ENCODE measurements at places on chromosomes 2 and 18.
A peak's percentile ranks its signal among the peaks of the same experiment; 100 is the strongest.

DNA sequence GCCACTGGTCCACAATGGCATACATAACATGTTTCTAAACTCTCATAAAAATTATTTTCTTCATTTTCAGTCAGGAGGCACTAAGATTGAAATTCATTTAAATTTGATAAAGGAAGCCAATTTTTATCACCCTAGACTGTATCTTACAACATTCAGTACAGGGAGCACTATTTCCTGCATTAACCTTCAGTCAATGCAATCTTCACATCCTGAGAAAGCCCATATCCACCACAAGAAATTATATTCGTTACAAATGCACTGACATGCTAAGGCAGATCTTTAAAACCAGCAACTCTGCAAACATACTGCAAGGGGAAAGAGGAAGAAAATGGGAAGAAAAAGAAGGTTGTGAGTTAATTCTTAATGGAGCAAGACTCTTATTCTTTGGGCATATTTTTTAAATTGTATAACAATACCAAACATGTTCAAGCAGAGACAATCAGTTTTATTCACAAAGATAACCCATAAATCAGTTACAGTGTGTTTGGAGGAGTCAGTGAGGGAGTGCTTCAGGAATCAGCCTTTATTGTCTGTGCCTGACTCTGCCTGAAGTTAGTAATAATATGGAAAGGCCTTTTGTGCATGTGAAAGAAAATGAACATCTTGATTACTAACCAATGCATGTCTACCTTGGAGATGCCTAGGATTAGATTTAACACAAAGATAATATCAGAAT lies 370.1 kb downstream of the FBXO15 start:
- no peak for DNase-seq

- no peak for DNase-seq
These were observed 585 bp downstream of the ABCA12 start for GRCh38 chr2:215137741-215138340.

GRCh38 chr18:79558196-79558932 lies 121.2 kb upstream of the CTDP1 start:
- DNase-seq = no peak

DNA sequence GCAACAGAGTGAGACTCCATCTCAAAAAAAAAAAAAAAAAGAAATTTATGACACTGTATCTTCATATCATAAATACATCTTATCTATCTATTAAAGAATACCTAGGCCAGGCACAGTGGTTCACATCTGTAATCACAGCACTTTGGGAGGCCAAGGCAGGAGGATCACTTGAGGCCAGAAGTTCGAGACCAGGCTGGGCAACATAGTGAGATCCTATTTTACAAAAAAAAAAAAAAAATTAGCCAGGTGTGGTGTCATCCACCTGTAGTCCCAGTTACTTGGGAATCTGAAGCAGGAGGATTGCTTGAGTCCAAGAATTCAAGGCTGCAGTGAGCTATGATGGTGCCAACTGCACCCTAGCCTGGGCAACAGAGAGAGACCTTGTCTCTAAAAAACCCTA lies 95.0 kb downstream of the HNRNPLL start:
- no peak for DNase-seq

DNA sequence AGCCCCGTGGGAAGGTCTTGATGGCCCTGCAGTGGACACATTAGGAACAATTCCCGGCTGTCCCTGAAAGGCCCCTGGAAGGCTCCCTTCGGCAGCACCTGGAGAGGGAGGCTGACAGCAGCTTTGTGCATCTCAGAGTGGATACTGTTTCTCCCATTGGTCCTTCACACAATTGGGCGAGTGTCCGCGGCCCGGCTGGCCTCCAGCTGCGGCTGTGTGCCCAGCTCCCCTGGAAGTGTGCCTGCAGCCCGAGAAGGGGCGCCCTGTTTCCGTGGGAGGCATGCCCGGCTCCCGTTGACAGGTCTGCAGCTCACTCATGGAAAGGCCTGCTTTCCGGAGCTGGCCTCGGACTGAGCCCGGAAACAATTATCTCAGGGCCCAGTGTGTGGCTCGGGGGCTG lies 103.7 kb downstream of the LPIN1 start:
- DNase-seq = no peak

DNA sequence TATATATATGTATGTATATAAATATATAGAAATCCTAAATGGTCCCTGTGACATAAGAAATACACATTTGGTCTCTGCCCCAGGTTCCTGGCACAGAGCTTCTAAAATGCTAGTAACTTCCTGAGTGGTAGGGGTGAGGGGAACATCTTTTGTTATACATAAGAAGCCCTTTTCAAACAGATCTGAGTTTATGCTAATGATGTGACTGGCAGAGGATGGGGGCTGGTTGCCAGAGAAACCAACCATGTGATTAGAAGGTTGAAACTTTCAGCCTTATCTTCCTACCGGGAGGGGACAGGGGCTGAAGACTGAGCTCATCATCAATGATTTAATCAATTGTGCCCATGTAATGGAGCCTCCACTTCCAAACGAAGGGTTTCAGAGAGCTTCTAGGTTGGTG lies 16.3 kb downstream of the MFSD2B start:
- no peak for DNase-seq

- DNase-seq = peak; percentile 22
These were observed 664 bp downstream of the CAMKMT start for GRCh38 chr2:44362207-44363015.

GRCh38 chr18:10417191-10417590 lies 37.2 kb upstream of the APCDD1 start:
- DNase-seq = no peak

DNA sequence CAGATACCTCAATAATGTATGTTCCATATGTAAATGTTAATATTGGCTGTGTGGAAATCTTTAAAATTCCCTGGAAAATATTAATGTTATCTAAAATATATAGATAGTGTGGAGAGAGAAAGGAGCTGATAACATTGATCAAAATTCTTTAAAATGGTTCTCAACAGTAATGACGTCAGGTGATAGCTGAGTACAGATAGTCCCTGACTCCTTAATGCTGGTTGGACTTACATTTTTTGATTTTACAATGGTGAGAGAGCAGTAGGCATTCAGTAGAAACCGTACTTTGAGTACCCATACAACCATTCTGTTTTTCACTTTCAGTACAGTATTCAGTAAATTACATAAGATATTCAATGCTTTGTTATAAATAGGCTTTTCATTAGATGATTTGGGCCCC lies 146.6 kb downstream of the GALNT3 start:
- DNase-seq = no peak

DNA sequence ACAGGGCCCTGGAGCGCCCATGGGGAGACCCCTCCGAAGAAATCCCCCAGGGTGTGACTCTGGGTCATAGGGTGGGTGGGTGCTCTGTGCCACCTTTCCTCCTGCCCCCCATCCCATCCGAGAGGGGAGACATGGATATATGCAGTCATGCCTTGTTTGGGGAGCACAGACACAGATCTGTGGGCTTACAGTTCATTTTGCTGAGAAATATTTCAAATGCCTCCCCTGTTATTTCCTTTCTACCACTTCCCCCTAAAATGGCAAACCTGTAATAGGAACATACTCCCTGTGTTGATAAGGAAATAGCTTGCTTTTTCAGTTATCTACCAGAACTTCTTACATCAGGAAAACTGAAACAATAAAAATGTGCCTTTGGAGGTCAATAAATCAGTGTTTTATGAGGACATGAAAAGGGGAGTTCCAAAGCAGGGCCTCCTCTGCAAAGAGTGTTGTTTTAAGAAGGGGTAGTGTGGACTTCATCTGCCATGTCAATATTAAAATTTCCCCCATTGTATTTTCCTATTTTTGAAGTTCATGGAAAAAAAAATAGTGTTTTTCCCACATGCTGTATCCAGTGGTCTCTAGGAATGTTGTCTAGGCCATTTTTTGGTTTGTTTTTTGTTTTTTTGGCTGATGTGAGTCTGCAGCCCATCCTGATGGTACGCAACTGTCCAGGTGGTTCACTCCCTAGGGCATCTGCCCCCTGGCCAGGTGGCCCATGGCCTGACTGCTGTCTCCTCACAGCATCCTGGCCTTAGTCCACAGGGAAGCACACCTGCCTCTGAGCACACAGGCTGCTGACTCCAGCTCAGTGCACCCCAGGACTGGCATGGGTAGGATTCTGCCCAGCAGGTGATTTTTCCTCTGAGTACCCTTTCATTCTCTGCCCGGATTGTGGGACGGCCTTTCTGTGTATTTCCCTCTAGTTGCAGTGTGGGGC lies 3.7 kb downstream of the TNFRSF11A start:
- no peak for DNase-seq

DNA sequence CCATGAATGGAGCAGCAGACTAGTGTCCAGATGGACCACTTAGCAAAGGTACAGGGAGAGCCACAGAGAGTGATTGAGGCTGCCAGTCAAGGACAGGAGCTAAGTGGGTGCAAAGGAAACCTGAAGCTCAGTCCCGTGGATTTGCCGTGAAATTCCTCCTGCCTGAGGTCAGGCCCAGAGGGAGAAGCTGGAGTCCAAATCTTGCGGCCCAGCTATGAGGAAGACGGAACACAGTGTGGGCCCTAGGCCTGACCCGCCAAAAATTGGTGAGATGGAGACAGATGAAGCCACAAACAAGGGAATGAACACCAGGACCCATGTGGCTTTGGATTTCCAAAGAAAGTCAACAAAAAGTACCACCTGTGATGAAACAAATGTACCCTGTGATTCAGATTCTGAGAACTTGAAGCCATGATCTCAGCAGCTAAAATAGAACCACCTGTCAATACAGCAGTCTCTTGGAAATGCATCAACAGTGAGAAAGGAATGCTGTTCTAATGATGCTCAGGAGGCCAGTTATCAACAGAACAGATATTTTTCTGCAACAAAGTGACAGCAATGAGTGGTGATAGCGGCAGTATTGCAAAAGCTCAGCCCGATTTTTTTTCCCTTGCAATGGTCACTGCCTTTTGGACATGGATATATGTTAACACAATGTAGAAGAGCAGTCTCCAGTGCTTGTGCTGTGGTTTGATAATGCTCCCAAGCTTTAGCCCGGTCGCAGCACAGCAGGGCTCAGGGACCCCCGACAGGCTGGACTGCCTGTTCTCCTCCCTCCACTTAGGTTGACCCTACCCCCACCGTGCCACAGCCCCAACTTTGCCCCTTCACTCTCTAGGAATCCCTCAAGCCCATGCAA lies 10.7 kb downstream of the COL6A3 start:
- no peak for DNase-seq

- no peak for DNase-seq
These were observed 4.7 kb downstream of the PLCL1 start for GRCh38 chr2:197809064-197809463.

- DNase-seq = no peak
These were observed 250.3 kb upstream of the FOSL2 start for GRCh38 chr2:28142386-28142785.

DNA sequence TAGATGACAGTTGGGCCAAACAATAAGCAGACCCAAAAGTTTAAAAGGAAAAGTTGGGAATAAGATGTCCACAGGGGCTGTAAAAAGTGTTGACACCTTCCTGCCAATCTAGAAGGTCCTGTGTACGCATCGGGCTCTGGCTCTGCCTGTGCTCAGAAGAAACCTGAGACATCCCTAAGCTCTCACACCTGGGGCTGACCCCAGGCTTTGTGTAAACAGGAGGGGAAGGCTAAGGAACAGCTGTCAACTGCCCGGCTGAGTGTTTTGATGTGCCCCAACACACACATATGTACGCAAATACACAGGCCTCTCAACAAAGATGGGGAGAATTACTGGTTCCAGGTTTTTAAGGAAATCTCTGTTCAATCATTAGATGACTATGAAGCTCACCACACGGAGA lies 59.5 kb downstream of the TMEM131 start:
- no peak for DNase-seq

DNA sequence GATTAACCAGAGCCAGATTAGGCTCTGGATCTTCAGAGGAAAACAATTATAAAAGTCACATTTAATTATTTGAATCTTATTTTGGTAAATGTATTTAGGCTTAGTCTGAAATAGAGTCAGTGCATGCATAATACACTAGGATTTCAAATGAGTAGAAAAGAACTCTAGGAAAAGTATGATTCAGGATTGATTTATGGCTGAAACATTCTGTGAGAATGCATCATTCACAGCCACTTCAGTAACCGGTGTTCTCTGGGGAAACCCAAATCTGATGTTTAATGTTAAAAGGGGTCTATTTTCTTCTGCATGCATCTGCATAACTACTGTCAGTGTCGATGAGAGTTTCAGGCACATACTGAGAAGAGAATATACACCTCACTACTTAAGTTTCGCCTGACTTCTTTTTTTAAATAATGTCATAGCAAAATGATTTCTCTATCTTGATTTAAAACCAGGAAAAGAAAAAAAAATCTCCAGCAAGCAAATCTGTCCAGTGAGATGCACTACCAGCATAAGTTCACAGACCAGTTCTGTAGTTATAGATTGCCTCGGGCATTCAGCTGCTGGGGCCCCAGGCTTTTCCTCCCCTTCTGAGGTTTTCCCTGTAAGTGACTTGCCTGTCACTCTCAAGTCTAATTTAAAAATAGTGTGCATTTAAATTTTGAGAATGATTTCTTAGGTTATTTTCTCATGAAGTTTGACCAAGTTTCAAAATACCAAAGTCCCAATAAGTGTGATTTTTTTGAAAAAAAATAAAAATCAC lies 501.5 kb downstream of the NR4A2 start:
- no peak for DNase-seq

GRCh38 chr18:74950479-74950878 lies 258.5 kb downstream of the PTGR3 start:
- DNase-seq = no peak

DNA sequence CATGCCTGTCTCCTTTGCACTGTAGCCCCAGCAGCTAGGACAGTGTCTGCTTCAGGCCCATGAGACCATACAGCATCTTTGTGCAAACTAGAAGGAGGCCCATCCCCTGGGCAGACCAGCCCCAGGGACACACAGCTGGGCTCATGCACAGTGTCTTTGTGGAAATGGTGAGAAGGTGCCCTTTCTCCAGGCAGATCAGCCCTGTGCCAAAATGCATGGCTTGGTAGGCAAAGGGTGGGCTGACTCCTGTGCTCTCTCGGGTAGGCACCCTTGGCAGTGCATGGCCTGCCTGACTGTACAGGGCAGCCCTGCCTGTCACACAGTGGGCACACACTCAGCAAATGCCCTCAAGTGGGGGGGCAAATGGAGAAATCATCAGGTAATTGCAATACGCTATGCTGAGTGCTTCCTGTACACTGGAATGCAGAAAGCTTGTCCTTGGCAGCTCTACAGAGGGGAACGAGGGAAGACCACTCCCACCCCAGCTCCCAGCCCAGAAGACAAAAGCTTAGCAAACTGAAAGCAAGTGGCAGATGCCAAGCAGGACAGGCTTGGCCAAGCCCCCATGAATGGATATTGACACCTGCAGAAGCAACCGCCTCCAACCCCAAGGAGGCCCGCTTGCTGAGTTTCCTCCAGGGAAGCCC lies 21.6 kb downstream of the TNS1 start:
- no peak for DNase-seq

- no peak for DNase-seq
These were observed 48.9 kb downstream of the LAMA3 start for GRCh38 chr18:23738151-23738550.

Data from activated T-cell treated with anti-CD3 and anti-CD28 coated beads, Interleukin-2, amount 50 U/mL, for 4 hours (primary cell).